ENCODE measurements at places on chromosomes 7 and 10.

GRCh38 chr7:34739651-34740300 is 81.8 kb downstream of the NPSR1 start:
- DNase-seq, result no peak

DNA sequence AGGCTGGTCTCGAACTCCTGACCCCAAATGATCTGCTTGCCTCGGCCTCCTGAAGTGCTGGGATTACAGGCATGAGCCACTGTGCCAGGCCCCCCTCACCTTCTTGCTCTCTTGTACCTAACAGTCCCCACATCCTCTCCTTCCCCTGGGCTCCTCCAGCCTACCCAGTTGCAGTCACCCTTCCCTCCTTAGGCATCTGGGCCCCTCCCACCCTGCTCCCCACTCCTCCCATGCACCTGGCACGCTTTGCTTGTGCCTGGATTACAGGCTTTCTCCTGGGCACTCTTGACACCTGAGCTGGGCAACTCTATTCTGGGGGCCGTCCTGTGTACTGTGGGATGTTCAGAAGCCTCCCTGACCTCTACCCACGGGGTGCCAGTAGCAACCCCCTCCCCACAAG is 3.0 kb downstream of the CLDN15 start:
- no peak for DNase-seq

GRCh38 chr10:60994128-60994527 is 50.1 kb upstream of the RHOBTB1 start:
- no peak for DNase-seq

DNA sequence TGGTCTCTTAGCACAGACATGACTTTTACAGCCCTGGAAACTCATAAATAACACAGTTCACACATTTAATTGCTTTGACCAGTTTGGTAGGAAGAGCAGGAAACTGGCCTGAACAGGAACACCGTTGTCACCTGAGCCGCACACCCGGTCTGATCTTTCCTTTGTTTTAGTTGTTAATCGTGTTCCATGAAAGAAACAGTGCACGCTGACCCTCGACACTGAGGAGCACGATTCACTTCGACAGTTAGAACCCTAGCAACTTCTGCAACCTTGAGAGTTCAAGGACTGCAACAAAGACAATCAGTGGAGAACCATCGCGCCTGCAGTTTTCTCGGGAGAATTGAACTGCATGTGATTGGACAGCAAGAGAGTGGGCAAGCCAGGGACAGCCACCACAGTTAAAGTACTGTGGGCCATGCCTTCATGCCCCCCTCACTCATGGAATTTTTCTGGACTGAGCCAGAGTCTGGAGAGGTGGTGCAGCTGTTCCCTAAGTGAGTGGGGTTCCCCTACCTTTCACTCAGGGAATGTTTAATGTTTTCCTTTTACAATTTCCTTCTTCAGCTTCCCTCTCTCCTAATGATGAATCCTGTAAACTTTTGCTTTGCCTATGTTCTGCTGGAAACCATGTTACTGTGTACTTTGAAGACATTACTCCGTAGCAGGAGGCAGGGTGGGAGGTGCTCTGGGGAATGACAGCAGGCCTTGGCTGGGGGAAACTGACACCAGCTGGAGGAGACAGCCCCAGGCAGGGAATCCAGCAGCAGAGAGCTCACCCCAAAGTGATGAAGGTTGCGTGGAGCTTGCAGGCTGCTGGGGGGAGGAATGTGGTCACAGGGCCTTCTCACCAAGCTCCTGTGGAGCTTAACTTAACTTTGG is 198.7 kb downstream of the ZNF438 start:
- no peak for DNase-seq

DNA sequence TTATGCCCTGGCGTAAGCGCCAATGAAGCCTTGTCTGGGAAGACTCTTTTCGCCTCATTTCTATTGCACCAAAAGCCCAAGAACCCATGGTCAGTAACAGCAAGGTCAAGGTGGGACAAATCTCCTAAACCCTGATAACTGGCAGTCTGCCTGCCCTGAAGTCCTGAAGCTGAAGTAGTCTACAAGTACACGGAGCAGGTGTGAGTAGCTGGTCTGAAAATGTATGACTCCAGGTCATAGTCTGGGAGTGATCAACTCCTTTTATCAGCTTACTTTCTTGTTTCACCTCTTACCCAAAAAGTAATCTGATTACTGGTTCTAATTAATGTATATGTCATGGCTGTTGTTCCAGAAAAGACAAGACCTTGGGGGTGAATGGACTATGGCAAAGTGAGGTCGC is 107.3 kb upstream of the EFCAB10 start:
- no peak for DNase-seq

DNA sequence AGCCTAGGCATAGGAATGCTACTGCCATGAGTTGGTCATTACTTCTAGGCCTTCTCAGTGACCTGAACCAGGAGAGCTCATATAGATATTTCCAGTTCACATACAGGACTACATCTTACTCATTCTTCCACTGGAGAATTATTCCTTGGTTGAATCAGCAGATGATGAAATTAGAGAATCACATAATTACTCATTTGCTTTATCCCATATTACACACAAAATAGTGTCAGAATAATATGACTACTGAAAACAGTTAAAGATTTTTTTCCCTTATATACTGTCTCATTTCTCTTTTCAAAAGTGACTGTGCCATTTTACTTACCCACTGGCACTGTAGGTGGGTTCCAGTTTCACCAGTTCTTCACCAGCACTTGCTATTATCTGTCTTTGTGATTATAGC is 18.5 kb downstream of the BMS1 start:
- DNase-seq, result no peak

DNA sequence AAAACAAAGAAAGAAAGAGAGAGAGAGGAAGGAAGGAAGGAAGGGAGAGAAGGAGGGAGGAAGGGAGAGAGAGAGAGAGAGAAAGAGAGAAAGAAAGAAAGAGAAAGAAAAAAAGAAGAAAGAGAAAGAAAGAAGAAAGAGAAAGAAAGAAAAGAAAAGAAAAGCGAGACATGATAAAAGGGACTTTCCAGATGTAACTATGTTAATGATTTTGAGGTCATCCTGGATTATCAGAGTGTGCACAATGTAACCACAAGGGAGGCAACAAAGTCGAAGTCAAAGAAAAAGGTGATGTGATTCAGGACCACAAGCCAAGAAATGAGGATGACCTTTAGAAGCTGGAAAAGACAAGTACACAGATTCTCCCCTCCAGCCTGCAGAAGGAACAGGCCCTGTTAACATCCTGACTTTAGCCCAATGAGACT is 48.9 kb upstream of the PAX2 start:
- no peak for DNase-seq

GRCh38 chr10:16648366-16648765 is 126.7 kb upstream of the C1QL3 start:
- DNase-seq, result no peak

- DNase-seq, result no peak
Measured at GRCh38 chr7:133518718-133519117, 265.8 kb downstream of the EXOC4 start.

GRCh38 chr10:100374200-100374655 is 27.2 kb downstream of the SCD start:
- DNase-seq, result no peak

DNA sequence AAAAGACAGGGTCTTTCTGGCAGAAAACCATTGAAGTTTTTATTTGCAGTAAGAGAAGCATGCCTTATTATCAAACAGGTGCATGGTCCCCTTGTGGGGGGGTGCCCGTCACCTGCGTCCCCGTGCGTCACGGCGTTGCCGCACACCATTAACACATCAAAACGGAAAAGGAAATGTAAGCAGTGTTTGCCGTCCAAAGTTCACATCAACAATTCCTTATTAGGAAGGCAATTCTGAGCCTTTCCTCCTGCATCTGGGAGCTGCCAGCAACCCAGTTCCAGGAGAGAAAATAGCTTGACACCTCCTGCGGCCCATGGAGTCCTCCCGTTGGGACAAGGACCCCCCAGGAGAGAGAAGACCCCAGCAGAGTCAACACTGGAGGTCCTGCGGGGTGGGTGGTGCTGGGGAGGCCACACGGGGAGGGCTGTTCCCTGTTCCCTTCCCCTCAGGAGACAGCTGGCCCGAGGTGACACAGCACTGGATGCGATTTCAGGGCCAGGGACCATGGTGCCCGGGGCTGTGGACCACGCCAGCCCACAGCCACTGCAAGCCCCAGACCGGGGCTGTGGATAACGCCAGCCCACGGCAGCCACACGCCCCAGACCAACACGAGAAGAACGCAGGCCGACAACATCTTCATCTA is 39.5 kb downstream of the DIP2C start:
- DNase-seq, result no peak

GRCh38 chr10:73926152-73926764 is 15.3 kb downstream of the PLAU start:
- DNase-seq, result no peak

GRCh38 chr10:132363921-132364593 is 32.1 kb downstream of the LRRC27 start:
- no peak for DNase-seq

DNA sequence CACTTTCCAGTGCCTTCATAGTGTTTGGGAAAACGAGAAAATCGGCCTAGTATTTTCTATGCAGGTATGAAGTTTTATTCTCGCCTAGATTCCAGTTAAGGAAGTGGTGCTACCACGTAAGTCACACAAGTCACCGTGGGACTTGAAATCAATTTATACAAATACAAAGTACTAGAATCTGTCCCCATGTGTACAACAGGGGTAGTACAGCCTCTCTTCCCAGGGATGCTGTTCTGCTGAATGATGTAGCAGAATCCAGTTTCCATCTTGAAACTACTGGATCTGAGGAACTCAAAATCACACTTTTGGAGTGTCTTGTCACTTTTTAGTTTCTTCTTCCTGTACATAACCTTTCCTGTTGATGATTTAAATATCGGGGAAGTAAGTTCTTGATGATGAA is 129.4 kb downstream of the SFMBT2 start:
- DNase-seq, result no peak

- no peak for DNase-seq
Measured at GRCh38 chr7:3176112-3177000, 124.7 kb upstream of the SDK1 start.

- DNase-seq, result peak; percentile 32
Measured at GRCh38 chr10:3239066-3239919, 66.7 kb upstream of the PITRM1 start.

- no peak for DNase-seq
Measured at GRCh38 chr10:58219875-58220274, 47.8 kb downstream of the IPMK start.

- no peak for DNase-seq
Measured at GRCh38 chr7:1644341-1645070, 25.6 kb upstream of the ELFN1 start.

DNA sequence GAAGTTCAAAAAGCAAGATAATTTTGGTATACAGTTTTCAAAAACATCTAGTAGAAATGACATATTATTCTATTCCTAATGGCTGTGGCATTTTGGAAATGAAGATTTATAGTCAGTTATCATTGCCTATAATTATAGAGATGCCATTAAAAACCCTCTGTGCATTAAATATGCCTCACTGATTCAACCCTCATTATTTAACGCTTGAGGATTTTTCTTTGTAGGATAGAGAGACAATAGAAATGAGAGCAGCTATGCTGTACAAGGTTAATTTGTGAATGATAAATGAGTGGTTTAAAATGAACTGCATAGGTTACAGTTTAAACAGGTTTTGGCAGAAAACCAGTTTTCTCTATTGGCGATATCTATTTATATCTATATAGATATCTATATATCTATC is 32.2 kb upstream of the SEMA3A start:
- DNase-seq, result no peak

GRCh38 chr10:29563420-29564035 is 71.2 kb downstream of the SVIL start:
- DNase-seq, result no peak

GRCh38 chr7:77738871-77739270 is 42.6 kb downstream of the RSBN1L start:
- DNase-seq, result no peak

DNA sequence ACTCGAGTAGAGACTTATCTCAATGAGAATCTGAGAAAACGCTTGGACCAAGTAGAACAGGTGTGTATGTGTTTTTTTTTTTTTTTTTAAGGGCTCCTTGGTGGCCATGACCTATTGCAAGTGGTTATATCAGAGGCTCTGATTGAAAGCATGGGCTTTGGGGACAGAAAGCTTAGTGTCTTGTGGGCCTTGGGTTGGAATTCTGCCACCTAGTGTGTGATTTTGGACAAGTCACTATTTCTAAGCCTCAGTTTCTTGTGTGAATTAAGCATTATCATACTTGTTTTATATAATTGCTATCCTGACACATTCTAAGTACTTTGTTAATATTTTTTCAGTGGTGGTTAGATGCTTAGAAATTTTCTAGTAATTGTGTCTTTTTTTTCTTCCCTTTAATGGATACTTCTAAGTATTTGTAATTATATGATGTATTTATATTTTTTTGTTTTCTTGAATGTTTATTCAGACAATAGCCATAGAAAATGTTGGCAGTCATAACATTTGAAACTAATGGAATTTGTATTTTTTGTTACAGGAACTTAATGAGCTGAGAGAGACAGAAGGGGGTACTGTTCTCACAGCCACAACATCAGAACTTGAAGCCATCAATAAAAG is 33.1 kb downstream of the SMC3 start:
- DNase-seq, result no peak

GRCh38 chr10:61990761-61991135 is 89.2 kb downstream of the ARID5B start:
- no peak for DNase-seq

DNA sequence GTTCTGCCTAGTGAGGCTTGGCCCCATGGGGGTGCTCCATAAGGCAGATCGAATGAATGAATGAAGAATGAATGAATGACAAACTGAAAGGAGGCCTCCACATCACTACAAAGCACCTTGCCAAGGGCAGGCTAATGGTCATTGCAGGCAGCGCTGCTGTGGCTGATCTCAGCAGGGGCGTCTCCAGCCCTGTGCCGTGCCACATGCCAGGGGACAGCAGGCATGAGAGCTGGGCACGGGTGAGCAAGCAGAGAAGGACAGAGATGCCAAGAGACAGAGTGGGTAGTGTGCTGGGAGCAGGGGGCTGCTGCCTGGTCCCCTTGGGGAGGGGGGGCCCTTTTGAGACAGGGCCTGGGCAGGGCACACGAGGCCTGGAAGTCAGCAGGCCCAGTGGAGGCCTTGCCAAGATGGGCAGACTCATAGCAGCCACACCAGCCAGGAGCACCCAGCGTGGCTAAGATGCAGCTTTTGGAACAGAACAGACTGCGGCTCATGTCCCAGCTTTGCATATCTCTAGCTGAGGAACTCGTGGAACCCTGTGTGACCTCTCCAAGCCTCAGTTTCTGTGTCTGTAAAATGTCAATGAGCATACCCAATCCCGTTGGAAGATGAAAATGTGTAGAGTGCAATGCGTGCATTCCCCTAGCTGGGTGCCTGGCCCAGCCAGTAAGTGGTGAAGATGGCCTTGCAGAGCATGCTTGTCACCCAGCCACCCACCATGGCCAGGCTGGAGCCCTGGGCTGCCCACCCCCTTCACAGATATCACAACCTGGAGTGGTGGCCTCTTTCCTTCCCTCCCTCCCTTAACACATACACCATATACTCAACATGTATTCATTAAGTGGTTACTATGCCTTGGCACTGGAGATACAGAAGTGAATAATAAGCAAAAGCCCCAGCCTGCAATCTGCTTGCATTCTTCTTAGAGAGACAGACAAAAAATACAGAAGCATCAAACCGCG is 61.1 kb upstream of the LRRC18 start:
- no peak for DNase-seq

- DNase-seq, result no peak
Measured at GRCh38 chr7:51311166-51311565, 5.4 kb downstream of the COBL start.

Data from NK-92 treated with Interleukin-12 subunit alpha and Interleukin-12 subunit beta, amount 100 ng/mL, for 24 hours (cell line).